ENCODE measurements at places on chromosomes 6 and 20.

- DNase-seq, result no peak
Measured at GRCh38 chr6:125004797-125005595, 42.8 kb downstream of the RNF217 start.

DNA sequence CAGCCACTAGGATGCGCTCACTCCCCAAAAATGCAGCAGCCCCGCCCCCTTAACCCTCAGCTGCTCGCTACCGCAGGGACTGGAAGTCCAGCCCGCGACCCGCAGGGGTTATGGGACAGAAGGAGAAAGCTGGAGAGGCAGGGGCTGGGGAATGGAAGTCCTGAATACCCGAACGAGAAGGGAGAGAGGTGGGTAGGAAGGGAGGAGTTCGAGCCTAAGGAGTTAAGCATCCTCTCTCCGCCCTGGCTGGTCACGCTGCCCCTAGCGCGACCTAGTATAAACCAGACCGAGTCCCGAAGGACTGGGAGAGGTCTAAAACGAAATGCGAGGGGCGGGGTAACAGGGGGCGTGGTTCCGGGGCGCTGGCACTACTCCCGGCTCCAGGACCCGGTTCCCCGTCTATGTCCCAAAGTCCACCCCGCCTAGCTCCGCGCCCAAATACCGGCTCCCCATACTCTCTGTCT lies 448 bp upstream of the DDAH2 start:
- peak; percentile 95 for DNase-seq

- DNase-seq, result no peak
Measured at GRCh38 chr6:72218125-72218524, 331.8 kb downstream of the RIMS1 start.

DNA sequence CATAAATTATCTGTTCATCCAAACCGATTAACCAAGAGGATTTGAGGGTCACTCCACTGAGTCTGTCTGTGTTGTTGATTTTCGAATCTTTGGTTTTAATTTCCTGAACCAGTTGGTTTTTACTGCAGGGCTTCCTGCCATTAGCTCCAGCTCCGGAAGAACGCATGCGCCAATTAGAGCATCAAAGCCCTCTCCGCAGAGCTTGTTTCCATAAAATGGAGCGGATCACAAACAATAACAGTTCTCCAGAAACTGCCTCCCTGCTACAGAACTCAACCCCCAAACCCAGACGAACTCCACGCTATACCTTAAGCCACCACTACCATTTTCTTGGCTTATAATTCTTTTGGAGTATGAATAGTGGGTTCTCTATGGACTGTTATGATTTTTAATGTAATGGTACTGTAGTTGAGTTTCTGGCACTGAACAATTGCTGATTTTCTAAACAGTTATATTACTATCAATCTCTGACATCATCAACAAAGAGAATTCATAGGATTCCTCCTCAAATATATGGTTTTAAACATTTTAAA lies 13.8 kb downstream of the TFAP2A start:
- DNase-seq, result no peak

DNA sequence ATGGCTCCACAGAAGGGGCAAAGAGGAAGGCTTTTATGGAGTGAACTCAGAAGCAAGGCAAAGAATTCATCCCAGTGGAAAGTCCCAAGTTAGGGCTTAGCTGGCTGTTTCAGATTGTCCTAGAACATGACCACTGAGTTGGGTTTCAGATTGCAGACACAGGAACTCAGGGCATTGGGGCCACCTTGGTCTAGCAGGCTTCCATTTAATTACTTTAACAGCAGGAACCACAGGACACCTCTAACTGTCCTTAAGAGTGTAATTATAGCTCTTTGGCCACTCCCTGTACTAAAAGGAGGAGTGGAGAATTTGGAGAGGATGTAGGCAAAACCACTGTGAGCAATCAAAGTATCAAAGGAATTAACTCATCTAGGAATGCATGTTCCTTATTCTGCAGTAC lies 150.6 kb upstream of the AGPAT4 start:
- no peak for DNase-seq

DNA sequence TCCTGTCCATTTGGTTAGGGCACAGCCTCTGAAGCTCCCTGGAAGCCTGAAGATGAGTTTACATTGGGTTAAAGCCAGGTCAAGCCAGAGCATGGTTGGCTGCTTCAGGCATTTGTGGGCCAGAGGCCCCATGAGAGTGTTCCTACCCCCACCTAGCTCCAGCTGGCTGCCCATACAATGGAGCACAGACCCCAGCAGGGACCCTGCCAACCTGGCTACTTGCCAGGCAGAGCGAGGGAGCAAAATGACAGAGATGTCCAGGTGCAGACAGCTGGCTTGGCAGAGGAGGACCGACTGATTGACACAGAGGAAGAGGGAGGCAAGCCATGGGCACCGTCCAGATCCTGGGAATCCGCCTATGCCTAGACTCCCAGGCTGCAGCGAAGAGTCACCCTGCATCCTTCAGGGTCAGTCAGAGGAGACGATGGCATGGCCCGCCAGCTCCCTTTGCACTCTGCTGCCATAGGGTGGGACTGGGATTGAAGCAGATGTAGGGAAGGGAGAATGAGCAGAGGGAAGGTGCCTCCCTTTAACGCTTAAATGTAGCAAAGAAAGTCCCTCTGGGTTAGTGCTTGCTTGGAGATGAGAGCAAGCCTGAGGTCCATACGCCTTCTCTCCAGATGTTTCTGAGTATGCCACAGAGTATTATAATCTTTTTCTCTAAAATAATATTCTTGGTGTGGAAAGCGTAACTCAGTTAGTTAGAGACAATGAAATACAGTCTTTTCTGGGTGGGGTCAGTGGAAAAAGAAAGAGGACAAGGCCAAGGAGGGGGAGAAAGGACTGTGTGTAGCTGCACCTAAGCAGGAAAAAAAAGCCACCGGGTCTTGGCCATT lies 77.6 kb upstream of the FYN start:
- peak; percentile 40 for DNase-seq

GRCh38 chr6:111709615-111710398 lies 104.1 kb upstream of the TRAF3IP2 start:
- peak; percentile 57 for DNase-seq

- no peak for DNase-seq
Measured at GRCh38 chr6:141946502-141946901, 186.2 kb upstream of the GJE1 start.

DNA sequence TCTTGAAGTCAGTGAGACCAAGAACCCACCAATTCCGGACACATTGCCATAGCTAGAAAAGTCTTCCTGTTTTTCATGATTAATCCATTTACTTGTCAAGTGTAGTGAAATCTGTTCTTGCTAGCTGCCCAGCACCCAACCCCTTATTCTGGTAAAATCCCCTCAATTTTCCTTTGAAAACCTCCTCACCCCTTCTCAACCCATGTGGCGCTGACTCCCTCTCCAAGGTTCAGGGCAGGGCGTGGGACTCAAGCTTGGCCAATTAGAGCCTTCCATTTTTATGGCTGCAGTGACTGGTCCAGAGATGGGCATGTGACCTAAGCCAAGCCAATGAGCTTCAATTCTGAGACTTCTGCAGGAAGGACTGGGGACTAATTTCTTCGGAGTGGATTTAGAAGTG lies 9.8 kb upstream of the ZBP1 start:
- no peak for DNase-seq

DNA sequence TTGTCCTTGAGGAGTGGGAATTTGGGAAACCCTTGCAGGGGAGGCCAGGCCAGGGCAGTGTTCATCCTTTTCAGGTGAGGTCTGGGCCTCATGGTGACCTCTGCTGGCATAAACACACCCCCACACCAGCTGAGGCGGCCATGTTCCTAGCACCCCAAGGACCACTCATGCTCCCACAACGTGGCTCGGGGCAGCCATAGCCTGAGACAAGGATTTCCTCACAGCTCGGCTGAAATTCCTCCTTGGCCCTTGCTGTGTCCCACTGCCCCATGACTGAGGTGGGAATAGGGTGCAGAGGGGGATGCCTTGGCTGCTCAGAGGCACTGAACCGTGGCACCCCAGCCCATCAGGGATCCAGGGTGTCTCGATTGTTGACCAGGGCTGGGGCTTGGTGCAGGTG lies 27.3 kb upstream of the SPDEF start:
- DNase-seq, result no peak

DNA sequence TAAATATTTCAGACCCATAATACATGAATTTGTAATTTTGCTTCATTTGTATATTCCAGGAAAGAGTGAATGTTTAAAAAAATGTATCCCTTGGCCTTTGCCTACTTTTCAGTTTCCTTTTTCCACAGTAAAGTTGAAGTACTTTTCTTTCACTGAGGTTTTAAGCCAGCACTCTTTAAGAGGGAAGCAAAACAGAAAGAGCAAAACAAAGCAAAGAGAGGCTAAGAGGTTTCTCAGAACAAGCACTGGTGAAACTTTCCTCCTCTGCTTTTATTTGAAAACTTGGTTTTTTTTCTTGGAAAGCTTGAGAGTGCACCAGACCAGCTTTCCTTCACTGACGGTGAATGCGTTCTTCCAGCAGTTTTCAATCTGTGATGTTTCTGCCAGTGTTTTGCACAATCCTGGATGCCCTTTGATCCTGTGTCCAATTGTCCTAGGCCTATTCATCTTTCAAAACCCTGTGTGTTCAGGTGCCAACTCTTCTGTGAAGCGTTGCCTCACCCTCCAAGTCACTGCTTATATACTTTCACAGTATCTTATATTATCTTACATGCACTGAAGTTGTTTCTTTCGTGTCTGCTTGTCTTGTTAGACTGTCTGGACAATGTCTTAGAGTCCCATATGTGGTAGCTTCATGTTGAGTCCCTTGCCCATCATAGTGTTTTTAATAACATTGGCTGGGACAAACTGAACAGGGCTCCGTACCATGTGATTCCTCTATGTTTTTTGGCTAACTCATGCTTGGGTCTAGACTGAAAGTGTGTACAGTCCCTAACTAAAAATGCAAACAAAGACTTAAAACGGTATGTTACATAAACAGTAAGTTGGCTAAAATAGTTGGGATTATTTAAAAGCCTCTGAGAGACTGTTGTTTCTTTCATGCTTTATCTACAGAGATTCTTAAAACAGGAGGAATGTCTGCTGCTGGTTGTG lies 1.9 kb downstream of the RNF217 start:
- DNase-seq, result no peak

DNA sequence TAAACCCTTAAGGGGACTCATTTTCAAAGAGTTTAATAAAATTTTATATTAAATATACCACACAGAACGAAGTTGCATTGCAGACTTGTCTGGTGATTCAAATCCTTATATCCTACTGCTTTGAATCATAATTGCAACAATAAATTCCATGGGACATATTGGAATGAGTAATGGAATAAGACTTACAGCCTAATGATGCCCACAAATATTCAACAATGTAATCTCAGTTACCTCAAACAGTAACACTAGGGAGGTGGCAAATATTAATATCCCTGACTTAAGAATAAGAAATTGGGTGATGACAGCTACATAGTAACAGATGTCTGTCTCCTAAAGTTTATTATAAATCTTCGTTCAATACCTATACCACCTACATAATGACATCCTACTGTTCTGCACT lies 52.6 kb downstream of the BMP5 start:
- no peak for DNase-seq

DNA sequence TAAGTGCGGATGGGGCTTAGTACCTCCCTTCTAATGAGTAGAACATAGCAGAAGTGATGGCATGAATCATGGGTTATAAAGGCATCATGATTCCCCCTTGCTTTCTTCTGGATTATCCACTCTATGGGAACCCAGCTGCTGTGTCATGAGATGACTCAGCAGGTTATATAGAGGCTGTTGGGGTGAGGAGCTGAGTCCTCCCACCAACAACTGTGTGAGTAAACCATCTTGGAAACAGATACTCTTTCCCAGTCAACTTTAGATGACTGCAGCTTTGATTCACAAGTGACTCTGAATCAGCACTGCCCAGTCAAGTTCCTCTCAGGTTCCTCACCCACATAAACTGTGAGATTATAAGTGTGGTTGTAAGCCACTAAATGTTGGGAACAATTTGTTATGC lies 46.3 kb downstream of the FAM83B start:
- no peak for DNase-seq

GRCh38 chr6:24274441-24275083 lies 83.3 kb downstream of the DCDC2 start:
- no peak for DNase-seq

DNA sequence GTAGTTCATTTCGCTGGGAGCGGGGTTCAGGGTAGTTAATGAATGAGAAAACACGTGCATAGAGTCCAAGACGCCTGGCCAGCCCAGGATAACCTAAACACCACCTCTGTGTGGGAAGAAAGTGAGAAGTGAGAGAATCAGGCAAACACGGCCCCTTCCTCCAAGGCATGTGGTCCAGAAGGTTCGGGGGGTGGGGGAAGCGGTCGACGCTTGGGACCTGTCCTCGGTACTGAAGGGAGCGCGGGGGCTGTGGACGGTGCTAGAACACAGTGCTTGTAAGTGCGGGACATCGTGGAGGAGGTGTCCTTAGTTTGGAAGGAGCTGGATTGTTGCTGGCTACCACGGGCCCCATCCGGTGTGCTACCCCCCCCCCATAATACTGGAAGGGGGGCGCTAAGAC lies 1.7 kb upstream of the VSTM2L start:
- no peak for DNase-seq

- DNase-seq, result no peak
Measured at GRCh38 chr6:65110031-65110430, 597.0 kb downstream of the EYS start.

DNA sequence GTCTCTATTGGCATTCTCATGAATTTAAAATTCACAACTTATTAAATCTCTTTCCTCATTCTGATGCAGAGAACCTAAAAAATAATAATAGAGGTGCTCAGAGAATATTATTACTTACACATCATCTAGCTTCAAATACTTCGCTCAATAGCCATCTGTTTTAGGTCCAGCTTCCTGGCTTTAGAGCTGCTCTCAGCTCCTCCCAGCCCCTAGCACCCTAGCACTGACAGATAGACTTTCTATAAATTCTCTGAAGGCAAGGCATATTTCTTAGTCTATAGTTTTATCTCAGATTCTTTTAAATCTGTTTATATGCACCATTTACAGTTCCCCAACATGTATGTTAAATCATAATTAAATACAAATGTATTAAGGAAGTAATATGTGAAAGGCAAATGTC lies 281.3 kb downstream of the PTPRK start:
- no peak for DNase-seq

GRCh38 chr6:88089708-88090107 lies 42.1 kb downstream of the SPACA1 start:
- no peak for DNase-seq

DNA sequence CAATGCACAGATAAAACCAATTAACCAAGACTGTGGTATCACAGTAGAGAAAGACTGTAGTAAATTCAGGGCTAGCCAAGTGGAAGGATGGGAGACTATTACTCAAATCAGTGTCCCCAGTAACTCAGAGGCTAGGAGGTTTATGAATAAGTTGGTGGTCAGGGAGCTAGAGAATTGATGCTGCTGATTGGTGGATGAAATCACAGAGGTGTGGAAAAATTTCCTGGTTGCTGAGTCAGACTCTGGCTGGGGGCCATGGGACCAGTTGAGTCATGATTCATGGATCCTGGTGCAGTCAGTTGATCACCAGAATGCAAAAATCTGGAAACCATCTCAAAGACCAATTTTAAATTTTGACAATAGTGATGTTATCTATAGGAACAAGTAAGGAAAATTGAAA lies 555.9 kb downstream of the C6orf118 start:
- DNase-seq, result no peak

All from left ventricle myocardium superior (tissue), 1 donor.